ENCODE measurements at places on chromosomes 4 and X.

GRCh38 chr4:54659313-54659712, 1.6 kb downstream of the KIT start:
- DNase-seq, result peak; percentile 28

- no peak for DNase-seq
These were observed 55.0 kb downstream of the TXK start for GRCh38 chr4:48078862-48079655.

DNA sequence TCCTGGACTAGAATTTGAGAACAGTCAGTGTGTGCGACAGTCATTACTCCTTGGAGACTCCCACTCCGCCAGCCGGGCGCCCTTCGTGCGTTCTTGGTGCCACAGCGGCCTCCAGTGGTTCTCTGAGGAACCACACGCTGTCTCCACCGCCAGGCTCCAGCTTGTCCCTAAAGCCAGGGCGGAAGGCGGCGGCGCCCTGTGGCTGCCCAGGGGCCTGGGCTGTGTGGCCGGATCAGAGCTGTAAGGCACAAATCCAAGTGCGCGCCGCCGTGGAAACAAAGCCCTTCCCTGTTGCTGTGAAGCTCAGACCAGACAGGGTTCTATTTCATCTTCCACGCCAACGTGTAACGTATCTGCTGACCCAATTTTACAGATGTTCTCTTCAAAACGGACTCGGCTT, 34.2 kb downstream of the IDS start:
- peak; percentile 42 for DNase-seq

- no peak for DNase-seq
These were observed 40.1 kb downstream of the NOP14 start for GRCh38 chr4:2923141-2923551.

- DNase-seq, result no peak
These were observed 17.9 kb downstream of the ATP8A1 start for GRCh38 chr4:42638993-42639392.

DNA sequence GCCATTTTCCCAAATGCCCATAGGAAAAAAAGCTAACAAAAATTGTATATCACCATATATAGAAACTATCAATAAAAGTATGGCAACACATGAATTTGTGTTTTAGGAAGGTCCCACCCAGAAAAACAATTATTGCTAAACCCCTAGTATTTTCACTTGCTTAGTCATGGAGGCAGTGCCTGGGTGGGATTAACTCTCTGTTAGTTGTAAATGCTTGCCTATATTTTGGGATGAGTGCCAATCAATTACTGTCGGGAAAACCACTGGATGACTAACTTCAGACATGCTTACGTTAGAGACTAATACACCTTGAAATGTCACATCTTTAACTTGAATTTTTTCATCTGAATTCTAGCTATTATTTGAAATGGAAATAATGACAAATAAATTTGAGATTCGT, 33.9 kb downstream of the TMPRSS11A start:
- DNase-seq, result no peak

DNA sequence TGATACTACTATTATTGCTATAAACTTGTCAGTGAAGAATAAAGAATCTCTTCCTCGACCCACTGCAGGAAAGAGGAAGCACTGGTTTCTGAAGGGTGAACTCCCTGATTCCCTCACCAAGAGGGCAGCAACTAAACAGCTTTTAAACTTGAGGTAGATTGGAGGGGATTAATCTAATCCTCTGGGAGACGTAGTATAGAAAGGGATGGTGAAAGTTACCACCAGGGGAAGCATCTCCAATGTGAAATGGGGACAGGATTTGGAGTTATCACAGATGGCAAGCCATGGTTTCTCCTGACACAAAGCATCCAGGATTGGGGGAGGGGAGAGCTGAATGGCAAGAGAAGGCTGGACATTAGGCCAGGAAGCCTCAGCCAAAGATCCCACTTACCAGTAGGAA, 62.7 kb upstream of the PTPN13 start:
- no peak for DNase-seq

GRCh38 chr4:128159967-128160366, 98.9 kb downstream of the LARP1B start:
- no peak for DNase-seq

DNA sequence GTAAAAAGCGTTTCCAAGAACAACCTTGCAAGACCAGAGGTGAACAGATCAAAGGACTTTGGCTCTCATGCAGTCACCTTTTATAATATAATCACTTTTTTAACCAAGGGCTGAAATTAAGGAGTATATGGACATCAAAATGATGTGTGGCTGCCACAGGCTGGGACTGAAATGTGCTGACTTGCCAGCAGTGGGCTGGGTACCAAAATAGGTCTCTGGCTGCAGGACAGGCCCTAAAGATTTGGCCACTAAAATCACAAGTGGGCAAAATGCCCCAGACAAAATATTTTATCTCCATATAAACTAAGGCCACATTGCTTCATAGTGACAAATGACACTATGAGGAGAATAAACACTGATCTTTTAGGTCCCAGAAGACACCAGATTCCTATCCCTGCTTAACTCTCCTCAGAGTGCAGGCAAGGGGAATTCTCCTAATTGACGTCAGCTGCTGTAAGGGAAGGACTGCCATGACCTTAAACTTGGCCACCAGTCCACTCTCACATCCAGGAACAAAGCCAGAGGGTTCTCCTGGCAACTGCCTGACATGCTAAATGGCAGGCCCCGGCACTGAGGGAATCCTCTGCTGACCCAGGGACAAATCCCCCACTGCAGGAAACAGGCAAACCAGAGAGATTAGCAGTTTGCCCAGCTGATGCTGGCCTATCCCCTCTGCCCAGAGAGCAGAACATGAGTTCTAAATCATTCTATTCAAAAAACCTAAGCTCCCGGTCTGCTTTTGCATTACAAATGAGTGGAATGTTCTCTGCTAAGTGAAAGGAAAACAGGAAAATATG, 155.8 kb downstream of the PPP3CA start:
- no peak for DNase-seq

DNA sequence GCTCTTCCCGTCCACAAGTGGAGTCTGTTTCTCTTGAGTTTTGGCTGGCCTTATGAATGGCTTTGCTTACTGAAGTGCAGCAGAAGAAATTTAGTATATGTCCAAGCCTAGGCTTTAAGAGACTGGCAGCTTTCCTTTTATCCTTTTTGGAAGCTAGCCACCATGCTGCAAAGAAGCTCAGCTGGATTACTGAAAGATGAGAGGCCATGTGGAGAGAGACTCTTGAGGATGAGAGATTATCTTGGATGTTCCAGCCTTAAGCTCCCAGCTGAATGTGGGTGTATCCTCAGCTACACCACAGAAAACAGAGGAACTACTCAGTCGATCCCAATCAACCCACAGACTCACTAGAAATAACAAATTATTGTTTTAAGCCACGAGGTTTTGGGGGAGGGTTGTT, 12.5 kb downstream of the CCNG2 start:
- no peak for DNase-seq

GRCh38 chrX:21946925-21947641, 6.6 kb downstream of the SMS start:
- no peak for DNase-seq
